ENCODE measurements at places on chromosomes 1 and 21.

GRCh38 chr1:177975588-177976495 is 6.0 kb upstream of the SEC16B start:
- no peak for DNase-seq

GRCh38 chr1:37306461-37306860 is 167.9 kb upstream of the ZC3H12A start:
- no peak for DNase-seq

DNA sequence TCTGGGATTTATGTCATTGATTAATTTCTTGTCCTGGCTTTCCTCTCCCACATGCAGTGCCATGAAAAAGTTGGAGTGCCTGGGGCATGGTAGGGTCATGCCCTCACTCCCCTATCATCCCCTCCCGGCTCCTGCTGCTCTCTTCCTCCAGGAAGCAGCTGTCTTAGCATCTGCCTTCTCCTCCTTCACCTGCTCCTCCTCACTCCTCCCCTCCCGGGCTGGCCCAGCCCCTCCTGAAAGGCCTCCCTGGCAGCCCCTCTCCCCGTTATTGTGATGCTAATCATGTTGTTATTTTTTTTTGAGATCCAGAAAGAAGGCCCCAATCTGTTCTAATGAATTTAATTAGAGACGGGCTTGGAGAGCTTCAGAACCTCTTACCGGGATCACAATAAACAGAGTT is 36.3 kb upstream of the NFASC start:
- no peak for DNase-seq

- DNase-seq: no peak
Observed at GRCh38 chr1:53025769-53026112, 36.3 kb upstream of the PODN start.

GRCh38 chr21:36040389-36040788 is 19.9 kb downstream of the SETD4 start:
- no peak for DNase-seq

- DNase-seq: no peak
Observed at GRCh38 chr1:12113433-12114339, 50.6 kb downstream of the TNFRSF8 start.

DNA sequence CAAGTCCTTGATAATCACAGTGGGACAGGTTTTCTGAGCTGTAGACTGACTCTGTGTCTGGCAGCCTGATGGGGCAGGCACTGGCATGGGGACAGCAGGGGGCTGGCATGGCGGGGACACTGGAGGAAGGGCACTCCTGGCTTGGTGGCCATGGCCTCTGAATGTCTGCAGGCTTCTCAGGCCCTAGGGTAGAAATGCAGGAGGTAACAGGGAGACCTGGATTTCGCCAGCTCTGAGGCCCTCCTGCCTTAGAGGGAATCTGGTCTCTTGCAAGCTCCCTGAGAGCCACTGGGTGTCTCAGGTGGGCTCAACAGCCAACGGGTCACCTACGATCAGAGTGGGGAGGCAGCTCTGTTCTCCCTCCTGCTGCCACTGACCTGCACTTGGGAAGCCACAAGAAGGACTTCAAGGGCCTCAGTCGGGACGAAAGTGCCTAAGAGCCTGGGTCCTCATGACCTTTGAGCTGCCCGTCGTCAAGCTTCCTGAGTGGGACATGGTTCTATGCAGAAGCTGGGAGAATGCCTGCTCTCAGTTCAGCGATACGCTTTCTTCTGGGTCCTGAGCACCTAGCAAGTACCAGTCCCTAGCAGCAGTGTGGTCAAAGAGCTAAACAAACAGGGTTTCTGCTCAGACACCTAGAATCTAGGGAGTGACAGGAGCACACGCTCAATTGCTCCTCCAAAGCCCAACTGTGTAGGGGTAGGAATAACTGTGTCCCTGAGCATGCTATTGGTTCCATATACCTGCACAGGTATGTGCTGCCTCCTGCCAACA is 569.0 kb downstream of the PTPRU start:
- DNase-seq: no peak

DNA sequence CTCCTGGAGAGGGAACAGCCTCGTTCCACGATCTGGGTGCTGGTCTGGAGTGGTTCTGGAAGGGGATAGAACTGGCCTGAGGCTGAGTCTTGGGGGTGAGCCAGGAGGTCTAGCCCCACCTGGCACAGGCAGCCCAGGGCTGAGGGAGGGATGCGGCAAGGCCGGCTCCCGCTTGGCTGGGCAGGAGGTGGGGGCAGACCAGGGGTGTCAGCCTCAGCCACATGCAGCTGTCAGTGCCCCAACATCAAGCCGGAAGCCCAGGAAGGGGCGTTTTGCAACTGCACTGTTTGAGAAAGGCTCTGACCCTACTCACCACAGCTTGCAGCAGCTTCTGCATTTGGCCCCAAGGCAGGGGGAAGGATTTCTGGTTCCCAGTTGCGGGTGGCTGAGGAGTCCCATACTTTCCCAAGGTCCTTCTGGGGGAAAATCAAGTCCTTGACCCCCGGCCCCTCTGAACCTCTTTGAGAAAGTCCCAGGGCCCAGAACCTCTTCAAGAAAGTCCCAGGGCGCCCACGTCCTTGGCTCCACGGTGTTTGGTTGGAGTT is 2.0 kb downstream of the EFHD2 start:
- no peak for DNase-seq

DNA sequence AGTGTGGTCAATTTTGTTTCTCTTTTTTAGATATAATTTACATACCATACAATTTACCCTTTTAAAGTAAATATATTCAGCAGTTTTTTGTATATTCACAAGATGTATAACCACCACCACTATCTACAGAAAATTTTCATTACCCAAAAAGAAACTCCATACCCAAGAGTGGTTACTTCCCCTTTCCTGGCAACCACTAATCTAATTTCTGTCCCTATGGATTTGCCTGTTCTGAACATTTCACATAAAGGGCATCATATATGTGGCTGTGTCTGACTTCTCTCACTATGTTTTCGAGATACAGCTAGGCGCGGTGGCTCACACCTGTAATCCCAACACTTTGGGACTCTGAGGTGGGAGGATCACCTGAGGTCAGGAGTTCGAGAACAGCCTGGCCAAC is 13.6 kb downstream of the PACC1 start:
- DNase-seq: no peak

DNA sequence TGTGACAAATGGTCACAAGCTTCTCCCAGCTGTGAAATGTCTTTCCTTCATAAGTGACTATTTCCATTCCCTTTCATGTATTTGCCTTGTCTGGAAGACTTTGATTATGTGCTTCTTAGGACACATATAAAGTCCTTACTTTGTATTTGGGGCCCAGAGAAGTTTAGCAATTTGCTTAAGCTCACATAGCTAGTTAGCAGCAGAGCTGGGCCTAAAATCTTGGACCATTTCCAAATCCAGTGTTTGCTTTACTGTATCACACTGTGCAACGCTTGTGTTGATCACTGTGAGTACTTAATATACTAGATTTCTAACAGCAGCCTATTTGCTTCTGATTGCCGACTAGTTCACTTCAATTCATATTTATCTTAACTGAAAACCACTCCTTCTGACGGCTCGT is 2.2 kb upstream of the KCNA3 start:
- DNase-seq: no peak

DNA sequence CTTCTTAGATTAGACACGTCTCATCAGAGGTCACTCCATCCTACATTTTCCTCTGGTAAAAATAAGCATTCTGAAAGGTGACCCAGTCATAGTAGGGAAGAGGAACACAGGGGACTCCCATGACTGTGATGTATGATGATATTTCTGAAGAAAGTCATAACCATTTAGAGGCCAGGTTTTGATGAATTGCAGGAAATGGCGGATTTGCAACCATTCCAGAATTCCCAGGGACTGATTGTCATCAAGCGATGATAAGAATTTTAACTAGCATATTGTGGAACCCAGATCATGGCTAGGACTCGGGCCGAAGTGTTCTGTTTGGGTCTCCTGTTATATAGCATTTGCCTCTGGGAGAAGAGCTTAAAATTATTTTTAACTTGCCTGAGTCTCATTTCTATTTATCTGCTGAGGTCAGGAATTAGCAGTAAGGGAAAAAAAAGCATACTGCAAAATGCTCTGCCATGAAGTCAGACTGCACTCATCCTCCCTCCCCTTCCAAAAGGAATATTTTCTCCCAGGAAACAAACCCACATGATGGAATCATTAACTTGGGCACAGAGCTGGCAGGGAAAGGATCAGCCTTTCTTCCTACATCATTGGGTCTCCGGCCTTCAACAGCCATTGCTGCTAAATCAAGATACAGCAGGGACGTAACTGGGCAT is 286.7 kb downstream of the HLX start:
- DNase-seq: no peak

DNA sequence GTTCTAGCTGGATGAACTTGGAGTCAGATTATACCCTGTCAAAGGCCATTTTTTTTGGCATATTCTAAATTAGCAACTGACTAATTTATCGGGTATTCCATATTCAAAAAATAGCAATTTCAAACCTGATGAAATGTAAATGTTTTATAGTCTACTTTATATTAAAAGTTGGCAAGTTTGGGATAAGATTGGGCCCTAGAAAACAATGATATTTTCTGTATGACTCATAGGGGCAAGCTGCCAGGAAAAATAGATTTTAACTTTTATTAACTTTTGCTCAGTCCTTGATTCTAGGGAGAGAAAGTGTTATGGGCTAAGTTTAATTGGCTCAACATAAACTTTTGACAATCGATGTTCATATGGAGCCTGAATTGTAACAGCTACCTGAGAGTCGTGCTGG is 576.9 kb upstream of the B3GALT2 start:
- DNase-seq: no peak

DNA sequence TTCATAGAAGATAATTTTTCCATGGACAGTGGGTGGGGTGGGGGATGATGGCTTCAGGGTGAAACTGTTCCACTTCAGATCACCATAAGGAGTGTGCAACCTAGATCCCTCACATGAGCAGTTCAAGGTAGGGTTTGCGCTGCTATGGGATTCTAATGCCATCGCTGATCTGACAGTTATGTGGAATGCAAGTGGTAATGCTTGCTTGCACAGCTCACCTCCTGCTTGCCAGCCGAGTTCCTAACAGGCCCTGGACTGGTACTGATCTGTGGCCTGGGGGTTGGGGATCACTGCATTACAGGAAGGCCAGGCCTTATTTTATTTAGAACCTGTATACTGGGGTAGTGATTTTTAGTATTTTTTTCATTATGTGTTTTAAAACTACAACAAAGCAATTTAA is 22.0 kb downstream of the MAN1A2 start:
- DNase-seq: no peak

DNA sequence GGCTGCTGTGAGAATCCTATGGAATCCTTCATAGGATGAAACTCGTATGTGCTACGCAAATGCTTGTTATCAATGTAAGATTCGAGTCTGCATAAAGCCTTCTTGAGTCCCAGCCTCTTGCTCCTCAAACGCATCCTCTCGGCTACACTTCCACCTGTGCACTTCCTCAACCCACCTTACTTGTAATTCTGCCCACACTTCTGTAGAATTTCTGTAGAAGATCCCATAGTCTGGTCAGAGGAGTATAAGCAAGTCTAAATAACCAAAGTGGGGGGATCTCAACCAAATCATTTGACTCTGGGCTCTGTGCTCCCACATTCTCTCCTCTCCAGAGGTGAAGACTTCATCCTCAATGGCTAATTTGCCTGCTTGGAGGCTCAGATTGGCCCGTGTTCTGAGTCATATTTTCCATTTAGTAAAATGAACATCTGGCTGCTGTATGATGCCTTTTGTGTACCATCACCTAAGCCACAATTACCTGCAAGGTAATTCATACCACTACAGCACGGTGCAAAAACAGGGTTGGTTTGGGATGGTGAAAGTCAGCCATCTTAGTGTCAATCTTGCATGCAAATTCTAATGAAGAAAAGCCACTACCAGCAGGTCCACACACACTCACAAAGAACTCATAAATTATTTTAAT is 63.2 kb downstream of the ITPKB start:
- DNase-seq: no peak

DNA sequence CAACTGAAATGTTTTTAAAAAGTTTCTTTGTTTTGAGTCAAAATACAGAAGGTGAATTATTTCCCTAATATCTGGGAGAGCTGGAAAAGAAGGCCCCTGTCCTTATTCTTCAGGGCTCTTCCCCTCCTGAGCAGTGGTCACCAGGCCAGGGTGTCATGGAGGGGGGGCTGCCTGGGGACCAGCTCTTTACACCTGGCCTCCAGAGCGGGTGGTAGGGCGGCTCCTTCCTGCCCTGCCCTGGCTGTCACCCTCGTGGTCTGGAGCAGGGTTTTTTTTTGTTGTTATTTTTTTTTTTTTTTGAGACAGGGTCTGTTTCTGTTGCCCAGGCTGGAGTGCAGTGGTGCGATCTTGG is 6.6 kb downstream of the SKI start:
- no peak for DNase-seq

- DNase-seq: no peak
Observed at GRCh38 chr1:178282949-178283367, 189.1 kb downstream of the RASAL2 start.

GRCh38 chr1:210681158-210681557 is 352.5 kb downstream of the HHAT start:
- no peak for DNase-seq

GRCh38 chr1:3790500-3790923 is 5.8 kb downstream of the LRRC47 start:
- DNase-seq: no peak

DNA sequence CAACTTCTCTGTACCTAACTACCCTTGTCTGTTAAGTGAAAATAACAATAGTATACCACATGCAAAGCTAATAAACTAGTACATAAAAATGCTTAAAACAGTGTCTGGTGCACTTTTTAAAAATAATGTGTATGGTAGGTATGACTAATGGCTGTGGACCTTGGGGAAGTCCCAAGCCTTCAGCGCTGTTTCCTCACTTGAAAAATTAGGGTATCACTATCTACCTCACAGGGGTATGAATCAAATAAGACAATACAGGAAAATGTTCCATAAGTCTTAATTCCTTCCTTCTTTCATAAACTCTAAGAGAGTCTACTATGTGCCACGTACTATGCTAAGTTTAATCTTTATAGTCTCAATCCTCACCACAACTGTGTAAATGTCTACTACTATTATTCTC is 32.0 kb downstream of the EGLN1 start:
- no peak for DNase-seq

GRCh38 chr1:166066107-166066506 is 100.7 kb downstream of the FAM78B start:
- no peak for DNase-seq

DNA sequence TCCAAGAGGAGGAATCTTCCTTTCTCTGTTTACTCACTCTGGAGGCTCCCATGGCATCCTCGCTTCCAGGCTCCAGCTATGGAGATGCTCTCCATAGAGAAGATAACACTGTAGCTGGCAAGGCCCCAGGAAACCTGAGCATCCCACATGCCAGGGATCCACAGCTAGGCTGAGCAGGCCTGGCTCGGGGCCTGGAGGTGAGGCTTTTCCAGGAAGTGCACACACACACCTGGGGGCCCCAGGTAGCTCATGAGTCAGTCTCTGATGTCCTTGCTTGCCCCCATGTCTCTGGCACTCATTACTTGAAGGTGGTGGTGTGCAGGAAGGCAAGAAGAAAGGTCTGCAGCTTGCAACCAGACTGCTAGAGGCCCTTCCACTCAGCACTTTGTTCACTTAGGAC is 5.5 kb upstream of the LCE5A start:
- no peak for DNase-seq

Data from stimulated activated CD4-positive, alpha-beta T cell treated with anti-CD3 and anti-CD28 coated beads, Interleukin-15, amount 100 ng/mL, for 1 hour (primary cell).